Activated CD4-positive, alpha-beta T cell treated with anti-CD3 and anti-CD28 coated beads, Interleukin-2, amount 50 U/mL, for 48 hours (primary cell): ENCODE measurements at places on chromosomes 12 and 14.

DNA sequence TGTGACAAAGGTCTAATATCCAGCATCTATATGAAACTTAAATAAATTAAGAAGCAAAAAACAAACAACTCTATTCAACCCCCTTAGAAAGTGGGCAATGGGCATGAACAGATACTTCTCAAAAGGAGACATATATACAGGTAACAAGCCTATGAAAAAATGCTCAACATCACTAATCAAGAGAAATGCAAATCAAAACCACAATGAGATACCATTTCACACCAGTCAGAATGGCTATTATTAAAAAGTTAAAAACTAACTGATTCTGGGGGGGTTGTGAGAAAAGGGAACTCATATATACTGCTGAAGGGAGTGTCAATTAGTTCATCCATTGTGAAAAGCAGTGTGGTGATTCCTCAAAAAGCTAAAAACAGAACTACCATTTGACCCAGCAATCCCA, 198.9 kb downstream of the BMP4 start:
- DNase-seq: no peak

- DNase-seq: no peak
These were observed 207.3 kb downstream of the SSPN start for GRCh38 chr12:26402648-26403047.

DNA sequence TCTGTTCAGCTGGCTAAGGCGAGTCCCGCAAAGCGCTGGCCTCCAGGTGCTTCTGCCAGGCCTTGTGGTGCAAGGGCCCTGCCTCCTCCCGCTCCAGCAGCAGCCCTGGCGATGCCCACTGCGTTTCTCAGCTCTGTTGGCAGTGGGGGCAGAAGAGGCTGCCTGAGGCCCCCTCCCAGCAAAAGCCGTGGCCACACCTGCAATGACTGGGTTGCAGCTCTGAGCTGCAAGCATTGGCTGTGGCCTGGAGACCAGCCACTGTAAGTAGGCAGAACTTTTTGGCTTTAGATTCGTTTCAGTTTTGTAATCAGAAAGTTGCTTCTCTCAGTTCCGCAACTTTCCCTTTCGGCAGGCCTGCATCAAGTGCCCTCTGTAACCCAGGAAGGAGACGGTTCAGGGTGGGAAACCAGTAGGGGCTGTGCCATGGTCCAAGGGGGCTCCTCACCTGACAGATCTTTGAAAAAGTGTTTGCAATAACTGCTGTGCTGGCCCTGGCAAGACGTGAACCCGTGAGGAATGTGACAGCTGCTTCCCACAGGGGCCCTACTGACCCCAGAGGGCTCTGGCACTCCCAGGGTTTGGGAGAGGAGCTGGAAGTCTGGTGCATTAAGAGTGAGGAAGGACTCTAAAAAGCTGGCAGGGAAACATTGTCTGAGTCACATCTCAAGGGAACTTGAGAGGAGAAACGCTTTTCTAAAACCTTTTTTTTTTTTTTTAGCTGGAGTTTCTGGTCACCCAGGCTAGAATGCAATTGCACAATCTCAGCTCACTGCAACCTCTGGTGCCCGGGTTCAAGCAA, 54.5 kb upstream of the MAX start:
- no peak for DNase-seq

DNA sequence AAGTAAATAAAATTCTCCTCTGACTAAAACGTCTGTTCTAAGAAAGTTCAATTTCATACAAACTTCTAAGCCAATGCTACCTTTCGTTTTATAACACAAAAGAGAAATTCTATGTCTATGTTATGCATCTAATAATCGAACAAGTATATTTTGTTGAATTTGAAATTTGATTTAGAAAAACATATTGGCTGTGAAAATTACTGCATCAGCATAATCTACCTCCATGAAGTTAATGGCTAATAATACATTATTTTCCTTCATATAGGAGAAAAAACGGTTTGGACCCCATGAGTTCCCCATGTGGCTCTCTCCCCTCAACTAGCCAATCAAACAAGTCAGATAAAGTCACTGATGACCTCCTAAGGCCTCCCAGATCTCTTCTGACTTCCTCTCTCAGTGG, 106.5 kb downstream of the KCNH5 start:
- no peak for DNase-seq

DNA sequence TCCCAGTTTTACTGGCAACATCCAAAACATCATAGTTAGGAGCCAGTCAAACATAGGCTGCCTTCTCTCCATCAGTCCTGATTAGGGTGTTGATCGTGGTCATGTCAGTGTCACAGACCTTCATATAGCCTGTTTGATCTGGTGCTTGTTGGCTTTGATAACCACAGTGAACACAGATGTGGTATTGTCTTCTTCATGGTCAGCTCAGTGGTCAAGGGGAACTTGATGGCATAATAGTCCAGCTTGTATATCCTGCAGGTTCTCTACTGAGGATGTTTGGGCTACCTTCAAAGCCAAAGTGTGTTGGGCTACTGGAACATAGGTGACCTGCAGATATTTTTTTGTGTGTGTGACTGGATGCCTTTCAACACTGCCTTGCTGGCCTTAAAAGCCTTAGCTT, 21.7 kb downstream of the PRORP start:
- no peak for DNase-seq

DNA sequence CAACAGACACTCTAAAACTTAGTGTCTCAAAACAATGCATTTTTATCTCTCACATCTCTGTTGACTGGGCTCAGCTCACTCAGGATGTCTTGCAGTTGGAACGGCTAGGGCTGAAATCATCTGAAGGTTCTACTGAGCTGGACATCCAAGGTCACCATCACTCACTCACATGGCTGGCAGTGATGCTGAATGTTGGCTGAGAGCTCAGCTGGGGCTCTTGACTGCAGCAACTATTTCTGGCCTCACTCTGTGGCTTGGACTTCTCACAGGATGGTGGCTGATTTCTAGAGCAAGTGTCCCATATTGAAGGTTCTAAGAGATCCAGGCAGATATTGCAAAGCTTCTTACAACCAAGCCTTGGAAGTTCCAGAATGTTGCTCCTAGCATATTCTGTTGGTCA, 166.5 kb downstream of the ZFP36L1 start:
- DNase-seq: no peak

GRCh38 chr14:101293605-101294004, 267.7 kb upstream of the DIO3 start:
- DNase-seq: no peak

GRCh38 chr12:92445253-92446082, 257.3 kb upstream of the PLEKHG7 start:
- DNase-seq: no peak

DNA sequence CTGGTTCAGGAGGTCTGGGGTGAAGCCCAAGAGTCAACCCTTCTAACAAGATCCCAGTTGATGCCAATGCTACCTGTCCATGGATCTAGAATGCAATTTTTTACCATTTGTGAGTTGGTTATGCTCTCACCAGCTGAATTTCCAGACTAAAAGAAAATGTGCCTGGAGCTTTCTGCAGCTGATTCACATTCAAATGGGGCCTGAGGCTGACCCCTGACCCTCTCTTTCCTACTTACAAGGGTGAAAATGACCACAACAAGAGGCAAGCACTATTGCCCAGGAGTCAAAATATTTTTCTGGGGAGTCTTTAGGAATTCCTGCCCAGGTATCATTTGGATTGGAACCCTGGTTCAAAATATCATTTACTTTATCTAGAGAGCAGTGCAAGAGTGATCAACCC, 159.1 kb downstream of the SAMD4A start:
- DNase-seq: no peak

GRCh38 chr14:52783206-52783605, 8.2 kb downstream of the GNPNAT1 start:
- no peak for DNase-seq

GRCh38 chr12:67073336-67073735, 195.8 kb upstream of the CAND1 start:
- DNase-seq: no peak

DNA sequence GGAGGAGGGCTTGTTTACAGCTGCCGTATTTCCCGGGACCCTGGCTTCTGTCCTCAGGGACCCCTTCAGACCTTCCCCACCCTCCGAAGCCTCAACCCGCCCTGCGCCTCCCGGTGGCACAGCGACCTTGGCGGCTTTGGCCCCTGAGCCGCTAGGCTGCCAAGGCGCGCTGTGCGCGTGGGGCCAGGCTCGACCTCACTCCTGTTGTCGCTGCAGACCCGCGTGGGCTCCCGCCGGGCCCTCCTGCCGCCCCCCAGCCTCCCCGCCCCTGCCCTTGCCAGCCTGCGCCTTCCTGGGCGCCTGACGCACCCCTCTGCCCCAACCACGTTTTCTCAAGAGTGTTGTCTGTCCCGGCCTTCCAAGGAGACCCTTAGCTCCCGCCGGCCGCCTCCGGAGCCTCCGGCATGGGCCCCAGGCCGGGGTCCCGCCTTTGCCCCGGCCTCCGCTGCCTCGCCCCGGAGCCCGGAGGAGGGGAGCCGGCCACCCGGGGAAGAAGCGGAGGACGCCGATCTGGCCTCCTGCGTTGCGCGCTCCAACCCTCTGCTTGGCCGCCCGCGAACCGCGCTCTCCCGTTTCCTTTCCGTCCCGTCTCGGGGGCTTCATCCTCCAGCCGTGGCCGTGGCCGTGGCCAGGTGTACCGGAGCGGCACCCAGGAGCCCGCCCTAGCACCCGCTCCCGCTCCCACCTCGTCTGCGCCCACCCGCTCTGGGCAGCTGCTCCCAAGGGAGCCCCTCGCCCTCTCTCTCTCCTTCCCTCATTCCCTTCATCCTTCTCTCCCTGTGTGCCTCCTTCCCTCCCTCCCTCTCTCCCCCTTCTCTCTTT, 19.9 kb downstream of the PPP2R5C start:
- DNase-seq: peak; percentile 45

- DNase-seq: no peak
These were observed 1338.8 kb upstream of the SEL1L start for GRCh38 chr14:82872494-82872893.

DNA sequence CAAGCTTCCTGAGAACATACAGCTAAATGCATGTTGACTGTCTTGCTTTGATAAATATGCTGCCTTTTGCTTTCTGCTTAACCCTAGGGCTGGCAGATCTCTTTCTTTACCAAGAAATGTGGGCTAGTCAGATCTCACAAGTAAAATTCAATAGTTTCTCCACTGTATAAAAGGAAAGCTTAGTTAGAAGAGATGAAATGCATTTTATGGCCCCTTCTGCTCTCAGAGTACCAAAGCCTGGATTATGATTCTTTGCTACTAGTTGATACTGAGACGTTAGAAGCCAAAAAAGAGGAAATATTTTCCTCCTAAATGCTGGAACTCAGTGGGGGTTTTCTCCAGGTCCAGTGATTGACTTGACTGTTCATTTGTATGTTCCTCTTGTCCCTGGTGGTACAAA, 552.7 kb downstream of the SNAPC1 start:
- no peak for DNase-seq

DNA sequence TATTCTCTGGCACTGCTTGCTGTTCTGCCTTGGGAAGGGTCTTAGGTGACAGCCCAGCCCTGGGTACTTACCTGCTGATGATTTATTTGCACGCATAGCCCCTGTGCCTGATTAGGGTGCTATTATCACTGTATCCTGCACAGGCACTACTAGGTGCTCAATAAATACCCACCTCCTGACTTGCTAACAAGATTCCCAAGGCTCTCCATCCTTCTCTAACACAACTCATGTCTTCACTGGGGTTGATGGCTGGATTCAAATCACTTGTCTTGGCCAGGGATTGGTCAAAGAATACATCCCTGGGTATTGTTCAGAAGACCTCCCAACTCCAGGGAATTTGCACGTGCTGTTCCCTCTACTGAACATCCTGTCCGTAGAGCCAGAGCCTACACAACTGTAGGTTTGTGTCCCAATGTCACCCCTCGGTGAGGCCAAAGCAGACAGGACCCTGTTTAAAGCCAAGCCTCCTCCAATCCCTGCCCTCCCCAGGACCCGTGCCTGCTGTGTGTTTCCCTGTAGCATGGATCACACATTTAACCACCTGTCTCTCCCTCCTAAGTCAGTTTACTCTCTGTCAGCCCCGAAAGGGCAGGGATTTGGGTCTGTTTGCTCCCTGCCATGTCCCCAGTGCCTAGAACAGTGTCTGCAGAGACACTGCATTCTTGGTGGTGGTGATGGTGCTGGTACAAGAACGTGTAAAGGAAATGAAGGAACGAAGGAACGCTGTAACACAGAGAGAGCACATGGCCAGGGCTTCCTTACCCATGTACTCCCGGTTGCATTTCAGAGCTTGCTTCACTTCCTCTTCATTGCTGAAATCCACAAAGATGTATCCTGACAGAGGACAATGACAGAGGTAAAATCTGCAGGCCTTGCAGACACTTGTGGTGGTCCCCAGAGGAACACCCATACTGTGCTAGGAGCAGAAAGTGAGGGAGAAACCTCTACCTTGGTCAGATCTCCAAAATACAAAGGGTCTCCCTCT, 16.5 kb downstream of the RBM19 start:
- no peak for DNase-seq

GRCh38 chr12:119440803-119441360, 106.4 kb downstream of the CCDC60 start:
- DNase-seq: no peak

GRCh38 chr12:56152756-56153677, 630 bp downstream of the MYL6B start:
- no peak for DNase-seq

DNA sequence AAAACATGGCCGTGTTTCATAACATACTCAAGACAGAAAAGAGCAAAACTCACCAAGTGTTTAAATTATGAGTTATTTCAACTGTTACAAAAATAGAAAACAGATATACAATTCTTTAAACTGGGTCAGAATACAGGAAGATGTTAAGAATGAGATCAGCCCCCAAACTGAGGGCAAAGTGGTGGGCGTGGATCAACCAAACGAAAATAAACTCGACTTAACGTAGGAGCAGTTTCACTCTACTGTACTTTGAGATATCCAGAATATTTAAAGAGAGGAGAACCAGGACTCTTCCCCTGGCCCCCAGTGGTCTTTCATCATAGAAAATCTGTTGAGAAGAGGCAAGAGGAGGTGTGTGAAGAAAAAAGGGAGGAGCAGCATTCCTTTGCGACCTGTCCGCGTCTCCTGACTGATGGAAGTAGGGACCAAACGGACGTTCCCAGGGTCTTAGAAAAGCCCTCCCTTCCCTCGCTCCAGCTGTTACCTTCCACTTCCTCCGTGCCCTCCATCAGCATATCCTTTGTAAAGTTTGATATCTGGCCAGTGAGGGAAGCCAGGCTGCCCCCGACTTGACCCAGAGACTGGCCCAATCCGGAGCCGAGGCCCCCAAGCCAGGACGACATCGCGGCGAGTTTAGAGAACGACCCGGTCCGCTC, 668 bp downstream of the TRIP11 start:
- no peak for DNase-seq

DNA sequence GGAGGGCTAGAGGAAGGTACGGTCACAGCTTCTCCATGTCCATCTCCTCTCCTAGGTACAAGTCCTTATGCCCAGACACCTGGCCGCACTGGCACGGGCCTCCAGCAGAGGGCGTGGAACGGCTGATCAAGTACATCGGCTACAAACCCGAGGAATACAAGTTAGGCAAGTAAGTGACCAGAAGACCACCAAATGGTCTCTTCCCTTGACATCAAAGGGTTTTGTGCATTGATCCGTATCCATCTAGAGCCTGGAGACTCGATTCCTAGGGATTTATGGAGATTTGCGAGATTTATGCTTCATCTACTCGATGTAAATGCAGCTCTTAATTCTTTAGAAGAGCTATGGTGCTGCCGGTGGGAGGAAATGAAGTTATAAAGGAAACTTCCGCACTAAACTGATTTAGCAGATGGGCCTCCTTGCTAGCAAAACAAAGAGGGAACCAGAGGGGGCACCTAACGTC, 44.2 kb downstream of the KCTD10 start:
- peak; percentile 86 for DNase-seq
